Left ventricle myocardium inferior (tissue), 1 donor: ENCODE measurements at places on chromosomes 3 and 15.

DNA sequence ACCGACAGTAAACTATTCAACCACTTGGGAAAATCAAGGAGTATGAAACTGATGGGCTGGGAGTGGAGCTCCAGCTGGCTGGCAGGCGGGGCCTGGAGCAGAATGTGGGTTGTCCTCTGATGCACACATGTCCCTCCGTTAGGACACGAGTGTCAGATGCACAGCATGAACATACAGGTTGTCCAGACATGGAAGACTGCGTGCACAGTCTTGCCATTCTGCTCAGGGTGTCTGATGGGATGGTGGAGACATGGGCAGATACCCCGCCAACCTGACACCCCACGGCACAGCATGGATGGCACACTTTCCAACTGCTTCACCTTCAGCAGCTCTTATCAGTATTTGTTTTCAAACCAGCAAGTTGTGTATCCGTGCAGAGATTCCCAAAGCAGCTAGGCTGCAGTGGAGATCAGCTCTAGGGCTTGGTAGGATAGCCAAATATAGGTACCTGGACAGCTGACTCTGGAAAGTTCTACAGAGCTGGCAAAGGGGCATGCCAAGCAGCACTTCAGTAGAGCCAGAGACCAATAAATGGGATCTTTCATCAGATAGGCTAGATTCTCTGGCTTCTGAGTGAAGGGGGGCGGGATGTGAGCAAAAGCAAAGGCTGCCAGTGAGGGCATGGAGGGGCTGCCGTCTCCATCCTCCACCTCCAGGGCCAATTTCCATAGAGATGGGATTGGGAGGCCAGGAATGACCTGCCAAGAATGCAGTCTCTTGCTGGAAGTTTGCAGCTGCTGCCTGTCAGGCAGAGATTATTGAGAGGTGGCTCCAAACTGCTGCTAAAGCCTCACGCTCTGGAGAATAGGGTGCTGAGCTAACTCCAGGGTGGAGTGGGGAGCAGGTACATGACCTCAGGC lies 47.2 kb upstream of the KY start:
- H3K27ac ChIP-seq: peak overlapping the region; percentile 87
- no peak for DNase-seq
- no peaks in the 10 kb centered on the region for H3K27me3 ChIP-seq
- peaks cover 55% of the 10 kb centered on the region for H3K4me1 ChIP-seq
- H3K4me3 ChIP-seq: no peak overlapping the region

DNA sequence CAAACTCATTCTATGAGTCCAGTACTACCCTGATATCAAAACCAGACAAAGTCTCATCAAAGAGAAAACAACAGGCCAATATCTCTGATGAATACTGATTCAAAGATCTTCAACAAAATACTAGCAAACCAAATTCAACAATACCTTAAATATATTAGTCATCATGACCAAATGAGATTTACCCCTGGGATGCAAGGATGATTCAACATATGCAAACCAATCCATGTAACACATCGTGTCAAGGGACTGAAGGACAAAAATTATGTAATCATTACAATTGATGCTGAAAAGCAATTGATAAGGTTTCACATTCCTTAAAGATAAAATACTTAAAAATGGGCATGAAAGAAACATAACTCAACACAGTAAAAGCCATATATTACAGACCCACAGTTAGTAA lies 1476.9 kb downstream of the SI start:
- no peak overlapping the region for H3K27ac ChIP-seq
- no peaks in the 10 kb centered on the region for H3K27me3 ChIP-seq

DNA sequence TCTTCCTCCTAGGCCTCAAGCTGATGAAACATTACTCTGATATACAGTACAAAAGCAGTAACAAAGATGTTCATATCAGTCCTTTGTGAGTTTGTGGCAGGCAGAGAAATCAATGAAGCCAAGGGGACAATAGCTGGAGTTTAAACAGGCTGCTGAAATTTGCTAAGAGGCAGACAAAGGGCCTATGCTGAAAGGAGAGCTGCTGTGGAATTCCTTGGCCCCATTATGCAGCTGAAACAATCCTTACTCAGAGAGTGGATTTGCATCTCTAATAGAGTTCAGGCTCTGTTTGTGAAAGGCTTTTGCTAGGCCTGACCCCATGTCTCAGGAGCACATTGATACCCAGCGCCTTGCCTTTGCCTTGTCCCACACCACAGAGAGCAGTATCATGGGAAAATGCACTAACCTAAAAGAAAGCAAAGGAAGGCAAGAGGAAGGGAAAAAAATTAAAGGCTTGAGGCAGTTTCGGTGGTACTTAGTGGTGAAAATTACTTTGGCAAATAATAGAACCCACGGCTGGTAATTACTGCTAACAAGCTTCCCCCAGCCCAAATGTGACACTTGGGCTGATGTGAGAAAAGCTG lies 195.0 kb upstream of the EPHA3 start:
- no peak for DNase-seq
- H3K4me1 ChIP-seq: no peaks in the 10 kb centered on the region
- H3K27ac ChIP-seq: no peak overlapping the region
- no peaks in the 10 kb centered on the region for H3K36me3 ChIP-seq
- H3K4me3 ChIP-seq: no peak overlapping the region
- no peaks in the 10 kb centered on the region for H3K27me3 ChIP-seq

- H3K4me1 ChIP-seq: no peaks in the 10 kb centered on the region
- no peaks in the 10 kb centered on the region for H3K36me3 ChIP-seq
- DNase-seq: no peak
- no peak overlapping the region for H3K27ac ChIP-seq
These were observed 273.9 kb upstream of the TBC1D5 start for GRCh38 chr3:18016366-18016765.

- peaks cover 18% of the 10 kb centered on the region for H3K4me1 ChIP-seq
- H3K4me3 ChIP-seq: no peak overlapping the region
- peaks cover 86% of the 10 kb centered on the region for H3K36me3 ChIP-seq
- no peak overlapping the region for H3K27ac ChIP-seq
- DNase-seq: no peak
- H3K27me3 ChIP-seq: no peaks in the 10 kb centered on the region
These were observed 38.9 kb downstream of the DHX30 start for GRCh38 chr3:47841786-47842349.

GRCh38 chr3:153626158-153626557 lies 464.1 kb downstream of the RAP2B start:
- peaks cover 19% of the 10 kb centered on the region for H3K4me1 ChIP-seq
- H3K4me3 ChIP-seq: no peak overlapping the region
- DNase-seq: no peak
- H3K27ac ChIP-seq: no peak overlapping the region

DNA sequence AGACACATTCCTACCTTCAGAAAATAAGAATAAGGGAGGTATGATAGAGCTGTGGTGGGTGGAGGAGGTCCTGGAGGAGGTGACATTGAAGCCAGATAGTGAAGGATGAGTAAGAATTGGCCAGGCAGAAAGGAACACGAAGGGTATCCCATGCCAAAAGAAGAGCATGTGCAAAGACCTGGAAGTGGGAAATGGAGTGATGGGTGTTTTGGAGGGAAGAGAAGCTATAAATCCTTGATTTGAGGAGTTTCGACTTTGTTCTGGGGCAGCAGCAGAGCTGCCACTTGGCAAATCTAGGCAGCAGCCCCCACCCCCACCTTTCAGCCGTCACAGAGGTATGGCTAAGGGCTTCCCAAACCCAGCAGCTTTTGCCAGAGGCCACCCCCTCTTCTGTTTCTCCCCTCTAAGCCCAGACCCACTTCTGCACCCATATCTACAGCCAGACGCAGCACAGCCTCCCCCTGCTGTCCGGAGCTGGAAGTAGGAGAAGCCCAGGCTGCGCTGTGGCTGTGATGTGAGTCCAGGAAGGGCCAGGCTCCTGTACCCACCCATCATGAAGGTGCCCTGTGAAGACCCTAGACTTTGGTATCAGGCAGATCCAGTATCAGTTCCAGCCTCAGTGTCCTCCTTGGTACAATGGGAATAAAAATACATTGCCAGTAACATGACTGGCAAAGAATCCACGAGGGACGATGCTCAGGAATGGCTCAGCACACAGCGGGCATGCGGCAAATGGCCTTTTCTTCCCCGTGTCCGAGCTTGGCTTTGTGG lies 188.7 kb upstream of the LINGO1 start:
- H3K27me3 ChIP-seq: peaks cover 88% of the 10 kb centered on the region
- no peak overlapping the region for H3K27ac ChIP-seq
- no peaks in the 10 kb centered on the region for H3K36me3 ChIP-seq
- H3K4me3 ChIP-seq: no peak overlapping the region

DNA sequence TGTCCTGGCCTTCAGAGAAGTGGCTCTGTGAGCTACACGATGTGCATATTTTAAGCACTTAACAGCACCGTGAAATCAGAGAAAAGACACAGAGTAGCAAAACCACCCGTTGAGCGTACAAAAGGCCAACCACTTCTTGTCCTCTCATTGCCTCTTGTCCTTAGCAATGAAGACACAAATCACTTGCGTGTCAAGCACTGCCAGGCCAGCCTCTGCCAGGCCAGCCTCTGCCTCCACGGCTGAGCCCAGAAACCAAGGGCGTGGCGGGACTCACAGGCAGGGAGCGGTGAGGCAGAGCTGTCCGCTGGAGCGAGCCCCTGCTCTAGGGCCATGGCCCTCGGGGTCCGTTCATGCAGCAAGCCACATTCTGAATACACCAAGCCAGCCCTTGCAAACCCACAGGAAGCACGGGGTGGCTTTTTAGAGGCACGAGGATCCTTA lies 4.0 kb downstream of the MUC4 start:
- H3K4me1 ChIP-seq: peaks cover 7% of the 10 kb centered on the region
- H3K27me3 ChIP-seq: peaks cover 48% of the 10 kb centered on the region
- DNase-seq: no peak
- no peaks in the 10 kb centered on the region for H3K36me3 ChIP-seq
- H3K27ac ChIP-seq: no peak overlapping the region

GRCh38 chr15:31758126-31758525 lies 272.2 kb upstream of the CHRNA7 start:
- peak; percentile 62 for DNase-seq
- no peaks in the 10 kb centered on the region for H3K36me3 ChIP-seq
- H3K4me1 ChIP-seq: peaks cover 8% of the 10 kb centered on the region
- no peak overlapping the region for H3K27ac ChIP-seq
- no peaks in the 10 kb centered on the region for H3K27me3 ChIP-seq
- no peak overlapping the region for H3K4me3 ChIP-seq

DNA sequence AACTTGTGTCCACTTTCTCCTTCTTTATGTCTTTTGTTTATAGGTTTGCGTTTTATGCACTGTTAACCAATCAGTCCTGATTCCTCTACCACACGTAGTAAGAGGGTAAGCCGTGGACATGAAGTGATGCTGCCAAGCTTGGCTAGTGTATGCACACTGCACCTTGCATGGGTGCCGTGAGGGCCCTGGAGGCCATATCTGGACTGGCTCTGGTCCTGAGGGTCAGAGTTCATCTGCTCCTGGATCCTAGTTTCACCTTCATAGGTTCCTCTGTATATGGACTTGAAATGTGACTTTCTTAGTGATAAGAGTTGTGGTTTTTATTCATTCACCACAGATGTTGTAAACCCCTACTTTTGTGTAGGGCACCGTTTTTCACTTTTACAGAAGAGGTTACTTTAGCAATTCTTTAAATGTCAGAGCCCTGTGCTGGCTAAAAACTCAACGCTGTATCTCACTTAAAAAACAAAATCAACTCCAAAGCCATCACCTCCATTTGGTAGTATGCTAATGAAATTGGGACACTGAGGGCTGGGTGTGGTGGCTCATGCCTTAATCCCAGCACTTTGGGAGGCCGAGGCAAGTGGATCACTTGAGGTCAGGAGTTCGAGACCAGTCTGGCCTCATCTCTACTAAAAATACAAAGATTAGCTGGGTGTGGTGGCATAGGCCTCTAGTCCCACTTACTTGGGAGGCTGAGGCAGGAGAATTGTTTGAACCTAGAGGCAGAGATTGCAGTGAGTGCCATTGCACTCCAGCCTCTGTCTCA lies 22.9 kb downstream of the SIAH2 start:
- H3K27me3 ChIP-seq: no peaks in the 10 kb centered on the region
- H3K4me1 ChIP-seq: peaks cover 81% of the 10 kb centered on the region
- no peak for DNase-seq
- peaks cover 16% of the 10 kb centered on the region for H3K36me3 ChIP-seq
- H3K27ac ChIP-seq: no peak overlapping the region

DNA sequence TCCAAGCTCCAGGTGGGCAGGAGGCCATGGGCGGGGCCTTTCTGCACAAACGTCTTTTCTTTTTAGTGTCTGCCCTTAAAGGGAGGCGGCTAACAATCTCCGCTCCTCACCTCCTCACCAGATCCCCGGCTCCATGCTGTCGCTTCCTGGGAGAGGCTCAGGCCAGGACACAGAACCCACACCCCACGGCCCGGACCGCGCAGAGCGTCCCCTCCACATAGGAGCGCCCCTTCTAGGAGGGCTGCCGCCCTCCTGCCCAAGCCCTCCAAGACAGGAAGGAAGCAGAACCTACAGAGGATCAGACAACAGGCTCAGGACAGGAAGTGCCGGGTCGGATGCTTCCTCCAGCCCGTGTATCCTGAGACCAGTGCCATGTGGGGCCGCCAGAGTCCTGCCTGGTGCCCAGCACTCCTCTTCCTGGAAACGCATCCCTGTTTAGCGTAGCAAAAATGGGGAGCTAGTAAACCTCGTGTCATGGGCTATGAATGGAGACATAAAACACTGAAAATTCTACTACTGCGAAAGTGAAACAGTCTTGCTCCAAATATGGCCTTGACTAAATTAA lies 83.2 kb upstream of the ATP10A start:
- no peak overlapping the region for H3K27ac ChIP-seq
- H3K4me1 ChIP-seq: no peaks in the 10 kb centered on the region
- H3K36me3 ChIP-seq: no peaks in the 10 kb centered on the region

- H3K27me3 ChIP-seq: no peaks in the 10 kb centered on the region
- H3K4me1 ChIP-seq: peaks cover 3% of the 10 kb centered on the region
- H3K27ac ChIP-seq: no peak overlapping the region
- no peak overlapping the region for H3K4me3 ChIP-seq
- H3K36me3 ChIP-seq: peaks cover 88% of the 10 kb centered on the region
These were observed 10.5 kb downstream of the BNIP2 start for GRCh38 chr15:59678620-59679019.

GRCh38 chr3:14769544-14770325 lies 49.0 kb upstream of the FGD5 start:
- no peaks in the 10 kb centered on the region for H3K36me3 ChIP-seq
- H3K27ac ChIP-seq: no peak overlapping the region
- no peaks in the 10 kb centered on the region for H3K4me1 ChIP-seq
- H3K27me3 ChIP-seq: peaks cover under 1% of the 10 kb centered on the region

GRCh38 chr3:192336286-192336685 lies 391.1 kb downstream of the FGF12 start:
- H3K4me3 ChIP-seq: no peak overlapping the region
- peaks cover 20% of the 10 kb centered on the region for H3K4me1 ChIP-seq
- no peaks in the 10 kb centered on the region for H3K27me3 ChIP-seq
- DNase-seq: no peak
- H3K36me3 ChIP-seq: no peaks in the 10 kb centered on the region

- H3K4me3 ChIP-seq: no peak overlapping the region
- DNase-seq: no peak
- peaks cover 30% of the 10 kb centered on the region for H3K4me1 ChIP-seq
- no peaks in the 10 kb centered on the region for H3K27me3 ChIP-seq
- H3K36me3 ChIP-seq: peaks cover 11% of the 10 kb centered on the region
These were observed 13.2 kb downstream of the TSPAN3 start for GRCh38 chr15:77057685-77058084.

- no peaks in the 10 kb centered on the region for H3K27me3 ChIP-seq
- H3K4me3 ChIP-seq: no peak overlapping the region
- H3K27ac ChIP-seq: peak overlapping the region; percentile 96
- peaks cover 47% of the 10 kb centered on the region for H3K4me1 ChIP-seq
- H3K36me3 ChIP-seq: no peaks in the 10 kb centered on the region
These were observed 34.2 kb downstream of the HMCES start for GRCh38 chr3:129312671-129313414.
